ENCODE measurements at places on chromosomes 4 and X. TPM values are rescaled to one million over a fixed set of nuclear protein-coding genes. Genes with fewer than 3 reads are reported as not detected.

DNA sequence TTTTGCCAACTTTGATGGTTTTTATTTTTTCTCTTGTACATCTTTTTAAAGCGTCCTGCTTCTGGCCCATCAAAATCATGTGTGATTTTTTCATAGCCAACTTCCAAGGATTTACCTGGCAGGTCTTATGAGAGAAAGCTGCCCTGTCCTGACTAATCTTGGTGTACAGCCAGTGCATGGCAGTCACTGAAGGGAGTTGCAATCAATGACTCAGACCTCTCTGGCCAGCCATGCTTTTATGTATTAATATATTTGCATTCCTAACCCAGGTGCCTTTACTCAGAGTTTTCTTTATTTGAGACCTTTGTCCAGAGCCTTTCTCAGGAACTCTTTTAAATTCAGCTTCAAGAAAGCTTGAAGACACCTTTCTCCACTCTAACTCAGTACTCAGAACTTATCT lies 691.5 kb upstream of the HTR2C start:
- no peak for DNase-seq

GRCh38 chr4:169340834-169341233 lies 70.1 kb upstream of the SH3RF1 start:
- no peak for DNase-seq

Gene SOD3
- total RNA-seq, result not detected

DNA sequence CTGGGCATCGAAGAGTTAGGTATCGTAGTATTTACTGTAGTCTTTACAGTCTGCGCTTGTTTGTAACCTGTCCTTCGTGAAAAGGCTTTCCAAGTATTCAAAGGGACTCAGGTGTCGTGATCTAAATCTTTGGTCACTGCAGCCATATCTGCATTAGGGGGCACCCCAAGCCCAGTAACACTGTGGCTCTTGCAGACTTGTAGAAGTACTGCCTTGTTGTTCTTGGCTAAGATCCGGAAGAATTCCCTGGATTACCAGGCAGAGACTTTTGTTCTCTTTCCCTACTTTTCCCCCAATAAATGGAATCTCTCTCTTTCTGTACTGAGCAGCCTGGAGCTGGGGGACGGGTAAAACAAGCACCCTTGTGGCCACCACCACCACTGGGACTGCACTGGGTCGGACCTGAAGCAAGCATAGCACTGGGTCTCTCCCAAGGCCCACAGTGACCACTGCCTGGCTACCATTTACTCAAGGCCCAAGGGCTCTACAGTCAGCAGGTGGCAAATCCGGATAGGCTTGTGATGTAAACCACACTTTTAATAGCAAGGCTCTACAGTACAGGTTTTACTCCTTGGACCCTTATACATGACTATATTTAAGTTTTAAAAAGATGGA lies 12.0 kb downstream of the CXorf58 start:
- DNase-seq, result peak; percentile 21

Gene YIPF7
- not detected for total RNA-seq

- no peak for DNase-seq
Measured at GRCh38 chr4:26094911-26095310, 180.9 kb downstream of the SMIM20 start.

Gene RPA4
- 0.38 TPM for total RNA-seq

- DNase-seq, result no peak
Measured at GRCh38 chr4:159269956-159270355, 167.1 kb downstream of the RAPGEF2 start.

GRCh38 chr4:35461931-35462659 lies 782.2 kb downstream of the ARAP2 start:
- DNase-seq, result no peak

DNA sequence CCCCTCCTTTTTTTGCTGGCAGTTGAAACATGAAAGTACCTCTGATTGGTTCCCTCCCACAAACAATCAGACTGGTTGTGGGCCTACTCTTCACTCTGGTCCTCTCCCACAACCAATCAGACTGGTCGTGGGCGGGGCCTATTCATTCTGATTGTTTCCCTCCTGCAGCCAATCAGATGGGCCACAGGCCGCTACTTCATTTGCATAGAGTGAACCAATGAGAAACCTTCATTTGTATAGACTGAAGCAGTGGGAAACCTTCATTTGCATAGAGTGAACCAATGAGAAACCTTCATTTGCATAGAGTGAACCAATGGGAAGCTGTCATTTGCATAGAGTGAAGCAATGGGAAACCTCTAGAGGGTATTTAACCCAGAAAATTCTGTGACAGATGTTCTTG lies 55.2 kb downstream of the TRMT44 start:
- no peak for DNase-seq

- no peak for DNase-seq
Measured at GRCh38 chr4:62360156-62360545, 1160.0 kb downstream of the ADGRL3 start.

- no peak for DNase-seq
Measured at GRCh38 chr4:182093431-182093831, 149.8 kb upstream of the TENM3 start.

Gene KIAA1210
- not detected for total RNA-seq

Gene SOWAHD
- total RNA-seq, result not detected

Gene ZNF41
- 10.6 TPM for total RNA-seq

GRCh38 chrX:133171962-133172708 lies 46.0 kb downstream of the TFDP3 start:
- DNase-seq, result no peak

DNA sequence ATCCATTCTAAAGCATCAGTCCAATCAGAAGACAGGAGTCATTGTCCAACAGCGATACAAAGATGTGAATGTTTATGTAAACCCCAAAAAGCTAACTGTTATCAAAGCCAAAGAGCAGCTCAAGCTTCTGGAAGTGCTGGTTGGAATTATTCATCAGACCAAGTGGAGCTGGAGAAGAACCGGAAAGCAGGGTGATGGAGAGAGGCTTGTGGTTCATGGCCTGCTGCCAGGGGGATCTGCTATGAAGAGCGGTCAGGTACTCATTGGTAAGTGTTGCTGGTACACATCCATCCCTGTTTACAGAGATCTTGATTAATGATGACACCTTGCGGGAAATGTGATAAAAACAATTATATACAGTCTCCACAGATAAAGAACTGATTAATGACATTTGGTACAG lies 11.0 kb downstream of the INTU start:
- no peak for DNase-seq

DNA sequence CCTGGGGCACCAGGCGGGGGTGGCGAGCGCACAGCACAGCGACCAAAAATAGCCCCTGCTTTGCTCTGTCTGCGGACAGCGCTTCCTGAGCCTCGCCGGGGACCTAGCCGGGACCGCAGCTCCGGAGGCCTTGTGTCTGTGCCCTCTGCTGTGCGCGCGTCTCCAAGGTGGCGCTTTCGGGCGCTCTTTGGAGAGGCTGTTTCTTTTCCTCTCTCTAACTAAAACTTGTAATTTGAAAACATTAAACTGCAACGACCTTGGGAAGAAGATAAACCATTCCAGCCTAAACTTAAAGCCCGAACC lies 3.4 kb downstream of the ARX start:
- DNase-seq, result no peak

Gene FAM90A26
- not detected for total RNA-seq

GRCh38 chrX:103330681-103331288 lies 746 bp downstream of the TCEAL7 start:
- DNase-seq, result no peak

Gene ZNF280C
- total RNA-seq, result 5.4 TPM

Gene KLHL13
- total RNA-seq, result 2.2 TPM

Gene TEX13C
- not detected for total RNA-seq

DNA sequence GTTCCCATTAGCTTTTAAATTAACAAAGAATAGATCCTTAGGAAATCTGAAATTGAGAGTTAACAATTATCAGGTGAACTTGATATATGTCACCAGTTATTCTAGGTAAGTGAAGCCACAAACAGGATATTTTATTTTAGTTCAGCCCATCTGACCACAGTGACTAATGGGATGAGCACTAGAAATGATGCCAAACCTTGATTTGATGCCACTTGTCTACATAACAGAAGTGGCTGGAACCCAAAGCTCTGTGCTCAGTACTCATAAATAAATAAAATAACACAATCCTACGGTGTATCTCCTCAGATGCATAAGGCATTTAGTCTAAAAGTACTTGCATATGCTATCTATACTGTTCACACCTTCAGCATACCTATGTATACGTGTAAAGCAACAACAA lies 12.2 kb downstream of the SLITRK4 start:
- no peak for DNase-seq

Gene SOX3
- not detected for total RNA-seq

GRCh38 chr4:2790583-2791517 lies 2.0 kb upstream of the SH3BP2 start:
- DNase-seq, result no peak

DNA sequence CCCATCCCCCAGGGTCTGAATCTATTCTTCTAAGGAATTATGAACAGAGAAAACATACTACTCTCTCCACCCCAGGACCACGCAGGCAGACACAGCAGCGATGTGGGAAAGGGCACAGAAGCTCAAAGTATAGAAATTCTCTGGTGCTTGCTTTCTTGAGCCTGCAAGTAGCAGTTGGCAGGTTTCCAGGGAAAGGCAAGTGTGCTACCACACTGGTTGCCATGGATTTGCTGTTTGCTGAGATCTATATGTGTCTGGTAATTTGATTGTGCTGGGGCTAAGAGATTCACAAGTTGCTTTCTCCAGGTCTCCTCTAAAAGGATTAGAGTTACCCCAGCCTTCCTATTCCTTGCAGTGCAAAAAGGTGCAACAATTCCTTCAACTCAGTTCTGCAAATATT lies 83.1 kb downstream of the GUCY2F start:
- DNase-seq, result no peak

DNA sequence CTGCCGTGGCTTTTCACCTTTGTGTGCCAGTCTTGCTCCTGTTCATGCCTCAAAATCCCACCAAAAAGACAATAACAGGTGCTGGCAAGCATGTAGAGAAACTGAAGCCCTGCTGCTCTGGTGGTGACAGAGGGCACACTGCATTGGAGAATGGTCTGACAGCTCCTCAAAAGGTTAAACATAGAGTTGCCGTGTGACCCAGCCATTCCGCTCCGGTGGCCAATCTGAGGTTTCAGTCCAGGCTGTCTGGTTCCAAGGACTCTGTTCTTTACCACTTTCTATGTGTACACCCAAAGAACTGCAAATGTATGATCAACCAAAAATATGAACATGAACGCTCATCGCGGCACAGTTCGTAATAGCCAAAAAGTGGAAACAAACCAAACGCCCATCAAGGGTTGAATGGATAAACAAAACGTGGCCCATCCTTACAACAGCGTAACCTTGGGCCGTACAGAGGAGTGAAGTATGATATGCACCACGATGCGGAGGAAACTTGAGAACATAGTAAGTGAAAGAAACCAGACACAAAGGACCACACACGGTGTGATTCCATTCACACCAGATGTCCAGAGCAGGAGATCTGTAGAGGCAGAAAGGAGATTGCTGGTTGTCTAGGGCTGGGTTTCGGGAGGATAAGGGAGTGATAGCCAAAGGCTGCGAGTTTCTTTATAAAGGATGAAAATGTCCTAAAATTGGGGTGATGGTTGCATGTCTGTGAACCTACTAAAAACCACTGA lies 33.6 kb upstream of the WFS1 start:
- DNase-seq, result no peak

Gene RNF212
- total RNA-seq, result 3.3 TPM

Gene PNMA5
- total RNA-seq, result not detected

- DNase-seq, result no peak
Measured at GRCh38 chrX:9396930-9397329, 67.9 kb upstream of the TBL1X start.

DNA sequence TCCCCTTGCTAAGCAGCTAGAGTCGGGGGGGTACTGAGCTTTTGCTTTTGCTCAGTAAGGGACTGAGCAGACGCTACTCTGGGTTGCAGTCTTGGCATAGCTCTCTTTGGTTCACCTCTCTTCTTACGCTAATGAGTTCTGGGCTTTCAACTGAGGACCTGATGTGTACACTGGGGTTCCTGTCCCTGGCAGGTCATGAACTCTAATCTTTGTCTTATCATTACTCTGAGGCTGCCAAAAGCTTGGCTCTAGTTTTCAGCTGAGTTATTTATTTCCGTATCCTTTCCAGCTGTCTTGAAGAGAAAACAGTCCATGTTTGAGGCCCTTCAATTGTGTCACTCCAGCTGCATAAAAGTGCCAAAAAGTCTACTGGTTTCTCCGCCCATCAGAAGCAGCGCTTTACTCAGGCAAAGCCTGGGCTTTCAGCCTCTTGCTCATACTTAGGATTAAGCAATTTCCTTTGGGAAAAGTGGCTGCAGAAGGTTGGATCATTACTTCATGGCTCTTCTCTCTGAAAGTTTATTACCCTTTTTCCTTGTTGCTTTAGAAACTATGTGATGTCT lies 121.0 kb upstream of the STOX2 start:
- no peak for DNase-seq

GRCh38 chr4:57460967-57461366 lies 350.8 kb upstream of the IGFBP7 start:
- DNase-seq, result no peak

Gene NHS
- total RNA-seq, result 6.9 TPM

GRCh38 chrX:2901367-2902036 lies 27.6 kb downstream of the ARSD start:
- DNase-seq, result no peak

- no peak for DNase-seq
Measured at GRCh38 chr4:95835672-95836071, 4.2 kb upstream of the PDHA2 start.

DNA sequence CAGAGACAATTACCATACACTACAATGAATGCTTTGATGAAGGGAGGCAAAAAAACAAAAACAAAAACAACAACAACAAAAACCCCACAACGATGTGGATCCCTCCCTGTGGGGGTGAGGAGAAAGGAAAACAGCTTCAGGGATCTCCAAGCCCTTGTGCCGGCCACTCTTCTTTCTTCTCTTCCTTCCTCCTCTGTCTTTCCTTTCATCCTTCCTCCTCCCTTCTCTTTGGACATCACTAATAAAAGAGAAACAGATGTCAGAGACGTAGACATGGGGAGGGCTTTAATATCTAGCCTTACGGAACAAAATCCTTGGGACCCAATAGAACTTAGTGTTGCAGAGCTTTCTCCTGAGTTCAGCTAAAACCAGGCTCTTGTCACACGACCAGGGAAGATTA lies 18.8 kb upstream of the STX18 start:
- no peak for DNase-seq

DNA sequence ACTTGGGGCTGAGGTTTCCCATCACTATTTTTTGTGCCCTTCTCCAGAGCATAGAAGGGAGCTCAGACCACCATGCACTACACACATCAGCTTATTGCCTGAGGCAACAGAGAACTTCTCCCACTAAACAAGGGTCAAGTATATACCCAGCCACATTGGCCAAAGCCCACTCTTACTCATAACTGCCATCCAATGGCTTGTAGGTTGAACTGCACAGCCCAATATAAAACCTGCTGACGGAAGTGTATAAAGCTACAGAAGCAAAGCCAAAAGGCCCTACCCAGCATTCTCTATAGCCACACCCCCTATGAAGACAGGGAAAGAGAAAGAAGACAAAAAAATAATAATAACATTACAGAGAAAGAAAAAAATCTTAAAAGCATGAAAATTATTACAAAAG lies 139.7 kb downstream of the LRBA start:
- no peak for DNase-seq

All from activated CD8-positive, alpha-beta T cell treated with anti-CD3 and anti-CD28 coated beads for 36 hours (primary cell).